ENCODE measurements at places on chromosomes 13 and 19.

DNA sequence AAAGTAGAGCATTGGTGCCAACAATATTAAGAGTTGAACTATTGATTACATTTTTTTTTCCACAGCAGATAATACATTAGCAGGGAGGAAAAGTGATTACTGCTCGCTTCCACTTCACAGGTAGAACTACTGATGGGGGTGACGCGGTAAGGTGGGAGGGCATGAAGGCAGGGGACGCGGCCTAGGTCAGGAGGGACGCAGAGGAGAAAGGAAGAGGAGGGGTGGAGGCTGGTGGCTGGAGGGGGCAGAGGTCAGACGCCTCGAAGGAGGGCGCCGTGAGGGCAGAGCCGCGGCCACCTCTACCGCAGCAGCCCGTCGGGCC lies 287 bp upstream of the B3GLCT start:
- DNase-seq, result no peak

GRCh38 chr13:75978818-75979217 lies 342.7 kb downstream of the LMO7 start:
- no peak for DNase-seq

DNA sequence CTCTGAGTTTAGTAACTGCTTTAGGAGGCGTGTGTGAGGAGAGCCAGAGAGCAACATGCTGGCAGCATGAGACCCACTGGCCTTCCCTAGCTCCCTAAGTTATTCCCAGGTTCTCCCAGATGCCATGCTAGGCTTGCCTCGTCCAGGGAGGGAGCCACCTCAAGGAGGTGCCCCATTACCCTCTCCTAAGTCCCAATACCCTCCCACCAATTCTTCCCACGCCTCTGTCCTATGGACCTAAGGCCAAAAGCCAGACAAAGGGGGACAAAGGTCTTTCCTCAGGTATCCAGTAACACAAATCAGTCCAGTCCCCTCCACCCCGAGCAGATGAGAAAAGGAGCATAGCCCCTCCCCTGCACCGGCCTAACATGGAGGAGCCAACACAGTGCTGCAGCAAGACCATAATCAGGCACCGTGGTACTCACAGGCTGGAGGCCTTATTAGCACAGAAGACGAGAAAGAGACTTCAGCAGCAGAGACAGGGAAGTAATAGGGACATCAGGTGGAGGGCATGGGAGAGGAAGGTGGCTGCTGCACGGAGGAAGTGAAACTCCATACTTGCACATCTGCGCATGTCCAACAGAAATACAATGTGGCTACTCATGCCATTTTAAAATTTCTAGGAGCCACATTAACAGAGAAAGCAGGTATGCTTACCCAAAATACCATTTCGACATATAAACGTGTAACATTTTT lies 46.3 kb downstream of the BRD4 start:
- no peak for DNase-seq

DNA sequence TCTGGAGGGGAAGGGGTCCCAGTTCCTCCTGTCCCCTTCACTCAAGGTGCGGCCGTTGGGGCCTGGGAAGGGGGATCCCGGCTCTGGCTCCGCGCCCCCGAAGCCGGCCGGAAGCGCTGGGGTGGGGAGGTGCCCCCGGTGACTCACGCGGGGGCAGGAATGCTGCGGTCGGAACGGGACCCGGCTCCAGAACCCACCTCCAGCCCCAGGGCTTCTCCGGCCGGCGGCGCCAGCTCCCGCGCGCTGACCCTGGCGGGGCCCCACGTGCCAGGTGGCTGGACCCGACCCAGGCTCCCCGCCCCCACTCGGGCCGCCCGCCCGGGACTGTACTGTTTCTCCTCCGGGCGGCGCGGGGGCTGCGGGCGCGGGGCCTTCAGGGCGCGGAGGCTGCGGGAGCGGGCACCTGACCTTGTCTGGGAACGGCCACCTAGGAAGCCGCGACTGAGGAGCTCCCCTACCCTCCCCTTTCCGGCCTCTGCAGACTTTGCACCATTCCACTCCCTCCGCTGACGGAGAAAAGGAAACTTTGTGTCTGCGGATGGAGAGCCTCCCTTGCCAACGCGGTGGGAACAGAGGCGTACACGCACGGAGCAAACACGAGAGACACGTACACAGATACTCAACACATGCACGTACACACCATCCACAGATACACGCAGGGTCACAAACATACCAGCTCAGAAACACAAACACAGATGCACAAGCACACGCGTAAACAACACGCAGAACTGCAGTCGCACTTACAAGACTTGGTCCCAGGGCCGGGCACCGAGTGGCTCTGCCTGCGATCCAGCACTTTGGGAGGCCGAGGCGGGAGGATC lies 7.2 kb downstream of the AXL start:
- peak; percentile 92 for DNase-seq

- DNase-seq, result no peak
Measured at GRCh38 chr13:39928261-39928660, 272.8 kb downstream of the COG6 start.

- no peak for DNase-seq
Measured at GRCh38 chr13:68176475-68176874, 946.3 kb upstream of the PCDH9 start.

DNA sequence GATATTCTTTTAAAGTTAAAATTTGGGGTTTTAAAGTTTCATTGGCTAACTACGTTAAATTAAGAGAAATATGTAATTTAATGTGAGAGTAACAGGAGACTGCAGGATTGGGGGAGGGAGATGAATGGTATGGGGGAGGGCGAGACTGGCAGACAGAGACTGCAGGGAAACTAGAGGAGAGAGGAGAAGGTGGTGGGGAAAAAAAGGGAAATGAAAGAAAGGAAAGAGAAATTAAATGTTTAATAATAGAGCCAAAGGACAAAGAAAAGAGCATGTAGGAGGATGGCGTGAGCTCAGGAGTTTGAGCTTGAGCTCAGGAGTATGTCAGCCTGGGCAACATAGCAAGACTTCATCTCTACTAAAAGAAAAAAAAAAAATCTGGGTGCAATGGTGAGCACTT lies 115.9 kb downstream of the RFC3 start:
- no peak for DNase-seq

DNA sequence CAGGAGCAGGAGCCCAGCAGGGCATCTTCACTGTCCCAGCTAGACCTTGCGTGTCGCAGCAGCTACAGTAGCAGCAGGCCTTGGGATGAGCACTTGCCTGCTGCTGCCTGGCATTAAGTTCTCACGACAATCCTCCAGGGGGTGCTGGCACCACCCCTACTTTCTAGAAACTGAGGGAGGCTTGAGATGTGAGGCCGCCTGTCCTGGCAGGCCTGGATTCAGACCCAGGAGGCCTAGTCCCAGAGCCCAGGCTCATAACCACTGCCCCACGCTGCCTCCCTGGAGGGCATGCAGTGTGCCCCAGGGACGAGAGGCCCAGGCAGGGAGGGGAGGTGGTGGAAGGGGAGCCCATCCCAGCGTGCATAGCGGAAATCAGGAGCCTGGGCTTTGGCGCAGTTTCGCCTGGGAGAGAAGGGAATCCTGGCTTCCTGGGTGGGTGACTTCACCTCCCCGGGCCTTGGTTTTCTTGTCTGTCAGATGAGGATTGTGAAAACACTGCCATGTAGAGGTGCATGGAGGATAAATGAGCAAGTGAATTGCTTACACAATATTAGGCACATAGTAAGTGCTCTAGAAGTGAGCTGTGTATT lies 26.1 kb downstream of the PPP5C start:
- DNase-seq, result peak; percentile 73

GRCh38 chr19:10270616-10271394 lies at the start of gene ICAM1:
Gene ICAM1, plus strand, starts transcription at chr19:10271120. Its CDS starts 40 bp downstream, at chr19:10271160.
- peak; percentile 98 for DNase-seq

GRCh38 chr13:51020600-51020999 lies 90.5 kb downstream of the C13orf42 start:
- no peak for DNase-seq

DNA sequence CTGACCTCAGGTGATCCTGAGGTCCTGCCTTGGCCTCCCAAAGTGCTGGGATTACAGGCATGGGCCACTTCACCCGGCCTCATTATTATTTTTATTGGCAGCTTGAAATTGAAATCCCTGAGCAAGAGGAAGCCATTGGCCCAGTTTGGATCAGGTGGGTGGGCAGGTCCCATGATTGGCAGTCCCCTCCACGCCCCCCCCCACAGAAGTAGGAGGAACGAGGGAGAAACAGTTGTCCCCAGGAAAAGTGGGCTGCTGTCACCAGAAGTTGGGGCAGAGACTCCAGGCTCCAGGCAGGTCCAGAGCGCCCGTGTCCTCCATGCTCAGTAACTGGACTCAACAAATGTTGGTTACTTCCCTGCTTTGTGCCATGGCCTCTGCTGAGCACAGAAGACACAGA lies 70.4 kb downstream of the SIPA1L3 start:
- peak; percentile 46 for DNase-seq

DNA sequence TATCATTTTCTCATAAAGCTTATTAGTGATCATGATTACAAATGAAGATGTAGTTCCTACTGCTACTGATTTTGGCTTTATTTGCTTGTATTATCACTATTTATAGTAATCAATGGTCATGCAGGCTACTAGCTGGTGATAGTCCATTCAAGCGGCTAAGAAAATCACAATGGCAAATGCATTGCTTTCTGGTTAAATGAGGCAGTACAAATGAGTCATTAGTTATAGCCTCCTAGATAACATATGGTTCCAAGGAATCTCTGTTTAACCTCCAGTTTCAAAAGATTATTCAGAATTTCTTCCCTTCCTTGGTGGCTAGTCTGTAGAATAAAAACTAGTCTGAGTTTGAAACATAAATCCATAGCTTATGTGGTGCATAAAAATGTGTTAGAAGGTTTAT lies 141.3 kb upstream of the HTR2A start:
- DNase-seq, result no peak

DNA sequence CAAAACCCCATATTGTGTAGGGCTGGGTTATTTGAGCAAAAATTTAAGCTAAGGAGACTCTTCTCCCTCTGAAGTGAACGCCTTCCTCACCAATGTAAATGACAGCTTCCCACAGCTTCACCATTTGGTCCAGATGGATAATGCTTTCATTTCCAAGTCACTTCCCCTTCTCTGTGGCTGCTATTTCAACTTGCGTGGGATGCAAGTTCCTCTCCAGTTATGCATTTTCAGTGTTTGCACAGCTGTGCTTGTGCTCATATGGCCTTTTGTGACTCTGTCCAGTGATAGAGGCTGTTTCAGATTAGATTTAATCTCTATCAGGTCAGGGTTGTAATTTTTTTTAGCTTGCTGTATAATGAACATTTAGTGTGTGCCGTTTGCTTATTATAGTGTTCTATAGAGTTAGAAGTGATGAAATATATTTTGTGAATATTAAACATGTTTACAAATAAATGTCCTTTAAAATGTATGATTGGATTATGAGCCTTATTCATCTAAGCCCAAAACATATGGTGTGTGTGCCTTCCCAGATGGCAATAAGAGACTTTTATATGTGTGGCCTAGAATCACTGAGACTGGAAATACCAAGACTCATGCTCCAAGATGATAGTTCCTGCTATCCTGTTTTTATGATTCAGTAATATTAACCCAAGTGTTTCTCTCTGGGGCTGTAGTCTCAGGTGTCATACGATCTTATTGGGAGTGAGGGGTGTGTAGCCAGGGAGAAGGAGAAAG lies 86.6 kb downstream of the TNFRSF19 start:
- DNase-seq, result no peak

Measured in posterior vena cava (tissue), 2 donors.